ENCODE measurements at places on chromosomes 13 and 19. TPM values are rescaled to one million over a fixed set of nuclear protein-coding genes. Genes with fewer than 3 reads are reported as not detected.
A peak's percentile ranks its signal among the peaks of the same experiment; 100 is the strongest.

The HIPK4 gene
- total RNA-seq = 0.10 TPM

The ACTMAP gene
- 5.4 TPM for total RNA-seq

The ZNF737 gene
- 17.6 TPM for total RNA-seq

The ZNF729 gene
- not detected for total RNA-seq

The GJB2 gene
- total RNA-seq = not detected

The TDRD12 gene
- total RNA-seq = 0.18 TPM

The PSG6 gene
- not detected for total RNA-seq

The LYL1 gene
- total RNA-seq = not detected

The CD22 gene
- 0.04 TPM for total RNA-seq

The OVOL3 gene
- total RNA-seq = 1.4 TPM

The ZNF549 gene
- 9.1 TPM for total RNA-seq

The WDR88 gene
- total RNA-seq = not detected

The ZNF77 gene
- total RNA-seq = 17.3 TPM

The LILRB3 gene
- 0.71 TPM for total RNA-seq

The CD37 gene
- not detected for total RNA-seq

The ACER1 gene
- total RNA-seq = not detected

The CYP4F8 gene
- total RNA-seq = not detected

The FCGBP gene
- 16.4 TPM for total RNA-seq

DNA sequence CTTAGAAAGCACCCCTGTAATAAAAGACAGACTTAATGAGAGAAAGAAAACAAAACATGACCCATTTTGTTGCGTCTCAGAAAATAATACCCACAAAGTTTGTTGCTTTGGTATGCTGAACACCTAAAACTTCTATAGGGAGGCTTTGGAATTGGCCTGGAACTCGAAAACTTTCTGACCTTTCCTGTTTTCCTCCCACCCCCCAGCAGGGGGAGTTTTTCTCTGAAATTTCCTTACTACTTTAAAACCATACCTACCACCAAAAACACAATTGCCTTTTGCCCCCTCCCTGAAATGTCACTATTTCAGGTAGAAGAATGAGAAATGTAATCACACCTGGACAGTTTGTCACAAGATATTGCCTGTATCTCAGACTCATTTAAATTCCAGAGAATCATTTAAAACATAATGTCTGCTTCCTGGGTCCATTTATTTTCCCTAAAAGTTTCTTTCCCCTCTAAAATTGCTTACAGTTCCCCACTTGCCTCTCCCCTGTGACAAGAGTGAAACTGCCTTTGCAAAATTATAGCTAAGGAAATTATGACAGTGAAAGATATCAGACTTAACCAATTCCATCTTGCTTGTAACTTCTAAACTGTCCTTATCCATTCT lies 2700.2 kb downstream of the PCDH9 start:
- DNase-seq = peak; percentile 13

GRCh38 chr13:114105521-114106225 lies 26.8 kb downstream of the RASA3 start:
- no peak for DNase-seq

DNA sequence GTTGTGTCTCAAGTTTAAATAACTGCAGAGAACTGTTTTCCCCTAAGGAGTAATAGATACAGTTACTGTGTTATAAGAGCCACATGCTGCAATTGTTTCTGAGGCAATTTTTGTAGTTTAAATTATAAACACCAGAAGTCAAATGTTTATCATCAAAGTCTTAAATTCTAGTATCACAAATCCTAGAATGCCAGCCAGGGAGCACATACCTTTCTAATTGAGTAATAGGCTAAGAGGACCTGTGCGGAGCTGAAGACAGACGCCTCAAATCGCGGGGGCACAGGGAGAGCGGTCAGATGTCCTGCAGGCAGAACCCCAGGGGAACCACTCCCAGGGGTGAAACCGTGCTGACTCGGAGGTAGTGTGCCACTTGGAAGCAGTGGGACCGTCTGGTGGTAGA lies 65.2 kb upstream of the TNFRSF19 start:
- DNase-seq = peak; percentile 36

- DNase-seq = no peak
Measured at GRCh38 chr13:62057286-62057685, 641.6 kb upstream of the PCDH20 start.

DNA sequence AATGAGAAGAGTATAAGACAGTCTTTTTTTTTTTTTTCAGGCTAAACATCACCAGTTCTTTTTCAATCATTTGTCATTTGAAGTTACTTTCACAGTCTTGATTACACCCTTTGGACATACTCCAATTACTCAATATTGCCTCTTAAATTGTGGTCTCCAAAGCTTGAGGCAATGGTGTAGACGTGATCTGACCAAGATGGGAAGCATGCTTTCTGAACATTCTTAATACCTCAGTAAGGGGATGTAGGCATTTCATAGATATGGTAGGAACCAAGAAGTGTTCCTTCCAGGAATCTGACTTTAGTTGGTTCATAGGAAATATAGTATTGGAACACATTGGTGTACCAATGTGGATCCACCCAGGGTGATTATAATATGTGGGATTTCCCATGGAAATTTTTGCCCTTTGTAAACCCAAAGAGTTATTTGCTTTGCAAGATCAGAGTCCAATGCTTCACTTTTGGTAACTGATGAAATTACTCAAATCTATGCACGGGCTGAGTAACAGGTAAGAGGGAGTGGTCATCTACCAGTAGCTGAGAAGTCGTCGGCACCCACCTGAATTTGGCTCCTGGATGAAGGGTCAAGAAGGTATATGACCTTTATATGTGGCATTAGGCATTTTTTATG lies 62.2 kb downstream of the ERCC5 start:
- no peak for DNase-seq

DNA sequence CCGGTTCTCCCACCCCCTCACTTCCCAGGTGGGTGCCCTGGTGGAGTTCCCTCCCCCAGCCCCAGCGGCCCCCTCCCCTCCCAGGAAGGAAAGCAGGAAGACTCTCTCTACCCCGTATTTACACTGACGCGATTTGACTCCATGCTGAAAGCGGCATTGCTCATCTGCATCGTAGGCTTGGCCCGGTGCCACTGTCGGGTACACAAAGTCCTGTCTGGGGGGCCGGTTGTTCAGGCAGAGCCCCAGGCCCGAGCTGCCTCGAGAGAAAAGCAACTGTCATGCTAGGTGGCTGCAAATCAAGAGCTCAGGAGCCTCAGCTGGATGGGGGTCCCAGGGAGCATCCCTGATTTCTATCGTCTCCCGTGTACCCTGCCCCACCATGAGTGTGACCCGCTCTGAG lies 14.9 kb downstream of the ADAMTS10 start:
- no peak for DNase-seq

DNA sequence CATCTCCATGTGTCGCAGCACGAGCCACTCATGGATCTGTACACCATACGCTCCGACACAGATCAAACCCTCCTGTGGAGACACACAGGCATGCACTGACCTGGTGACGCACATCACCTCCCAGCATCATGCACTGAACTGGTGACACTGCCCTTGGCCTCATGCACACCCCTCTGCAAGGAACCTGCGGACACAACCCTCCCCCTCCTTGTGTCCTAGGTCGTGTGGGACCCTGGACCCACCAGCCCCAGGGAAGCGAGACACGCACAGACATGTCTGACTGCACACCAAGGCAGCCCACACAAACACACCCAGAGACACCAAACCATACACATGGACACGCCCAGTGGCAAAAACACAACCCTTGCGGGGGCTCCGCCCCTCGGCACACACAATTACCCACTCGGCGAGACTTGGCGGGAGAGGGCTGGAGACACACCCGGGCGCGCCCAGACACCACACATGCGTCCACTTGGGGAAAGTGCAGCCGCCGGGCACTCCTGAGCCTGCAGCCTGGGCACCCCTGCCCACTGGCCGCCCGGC lies 2.0 kb upstream of the KCNN4 start:
- no peak for DNase-seq

- no peak for DNase-seq
Measured at GRCh38 chr19:7934766-7935165, 8.7 kb downstream of the TIMM44 start.

GRCh38 chr19:32343550-32344262 lies 1.7 kb upstream of the ZNF507 start:
- no peak for DNase-seq

- DNase-seq = no peak
Measured at GRCh38 chr13:99256709-99257108, 1.5 kb downstream of the GPR18 start.

- DNase-seq = no peak
Measured at GRCh38 chr13:113528813-113529180, 38.3 kb upstream of the DCUN1D2 start.

- no peak for DNase-seq
Measured at GRCh38 chr19:38049105-38049649, 142.2 kb downstream of the SIPA1L3 start.

GRCh38 chr13:110310541-110311442 lies 3.7 kb downstream of the COL4A2 start:
- DNase-seq = no peak

GRCh38 chr13:81606074-81606473 lies 1265.1 kb upstream of the SPRY2 start:
- DNase-seq = no peak

DNA sequence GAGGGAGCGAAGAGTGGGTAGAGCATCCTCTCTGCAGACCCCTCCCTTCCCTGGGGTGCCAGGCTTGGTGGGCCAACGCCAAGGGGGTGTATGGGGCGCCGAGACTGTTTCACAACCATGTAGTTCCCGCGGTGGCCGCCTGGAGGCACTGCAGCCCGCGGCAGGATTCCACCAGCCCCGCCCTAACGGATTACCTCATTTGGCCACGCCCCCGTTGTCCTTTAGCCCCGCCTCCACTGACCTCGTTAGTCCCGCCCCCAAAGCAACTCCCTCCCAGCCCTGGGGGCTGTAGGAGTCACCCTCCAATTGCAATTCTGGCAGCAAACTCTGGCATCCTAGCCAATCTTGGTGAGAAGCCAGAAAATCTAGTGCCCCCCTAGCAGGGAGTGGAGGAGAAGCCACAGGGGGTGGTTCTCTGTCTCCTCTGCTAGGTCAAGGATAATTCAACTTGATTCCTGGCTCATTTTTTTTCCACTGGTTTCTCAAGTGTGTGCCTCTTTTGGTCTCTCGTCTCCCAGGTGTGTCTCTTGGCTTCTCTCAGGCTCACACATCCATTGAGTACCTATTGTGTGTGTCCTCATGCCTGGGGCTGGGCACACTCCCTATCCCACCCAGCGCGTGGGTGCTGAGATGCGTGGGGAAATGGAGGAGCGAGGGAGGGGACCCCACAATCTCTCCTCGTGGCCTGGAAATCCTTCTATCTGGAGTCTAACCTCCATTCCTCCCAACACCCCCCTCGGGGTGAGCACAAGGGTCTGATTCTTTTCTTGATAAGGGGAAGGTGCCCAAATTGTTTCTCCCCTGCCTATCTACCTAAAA lies 2.0 kb downstream of the OLFM2 start:
- peak; percentile 73 for DNase-seq

DNA sequence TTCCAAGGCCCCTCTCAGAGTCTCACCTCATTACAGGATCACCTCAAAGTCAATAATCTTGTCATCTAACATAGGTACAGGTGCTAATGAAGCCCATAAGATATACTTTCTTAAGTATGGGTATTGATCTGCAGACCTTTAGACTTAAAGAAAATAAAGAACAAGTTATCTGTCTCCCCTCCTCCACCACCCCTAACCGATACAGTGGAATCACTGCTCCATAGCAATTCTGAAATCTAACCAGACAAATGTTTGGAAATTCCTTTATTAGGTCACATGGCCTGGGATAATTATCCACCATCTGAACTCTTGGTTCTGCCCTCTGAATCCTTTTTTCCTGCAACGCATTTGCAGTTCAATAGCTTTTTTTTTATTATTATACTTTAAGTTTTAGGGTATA lies 4.5 kb upstream of the ZNF470 start:
- DNase-seq = no peak

GRCh38 chr19:17401628-17402027 lies 3.8 kb downstream of the BST2 start:
- DNase-seq = no peak

- DNase-seq = no peak
Measured at GRCh38 chr13:33367171-33367895, 81.8 kb upstream of the STARD13 start.

GRCh38 chr13:84705982-84706710 lies 823.9 kb upstream of the SLITRK1 start:
- DNase-seq = no peak

DNA sequence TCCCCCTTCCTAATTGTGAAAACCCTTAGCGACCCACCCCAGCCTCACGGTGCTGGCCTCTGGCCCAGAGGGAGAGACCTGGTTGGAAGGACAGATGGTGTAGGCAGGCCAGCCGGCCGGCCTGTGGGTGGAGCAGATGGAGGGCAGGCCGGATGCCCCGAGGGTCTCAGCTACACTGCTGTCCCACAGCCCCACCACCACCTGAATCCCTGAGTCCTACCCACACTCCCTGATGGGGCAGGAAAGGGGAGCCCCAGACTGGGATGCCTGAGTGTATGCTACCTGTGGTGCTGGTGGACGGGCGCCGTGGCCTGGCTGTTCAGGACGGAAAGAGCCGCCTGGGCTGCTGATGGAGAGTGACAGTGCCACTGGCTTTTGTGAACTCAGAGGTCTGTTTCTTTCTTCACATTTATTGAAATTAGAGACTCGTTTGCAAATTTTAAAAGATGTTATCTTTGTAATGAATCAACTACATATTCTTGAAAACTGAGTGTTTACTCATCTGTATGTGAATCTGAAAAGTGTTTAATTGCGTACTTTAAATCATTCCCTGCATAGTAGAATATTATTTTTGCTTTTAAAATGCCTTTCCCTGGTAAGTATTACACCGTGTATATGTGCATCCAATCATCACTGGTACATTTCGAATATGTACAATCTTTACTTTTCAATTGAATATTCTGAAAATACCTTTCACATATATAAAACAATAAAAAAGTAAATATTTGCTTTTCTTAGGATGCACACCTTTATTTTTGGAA lies 35.7 kb downstream of the TFDP1 start:
- DNase-seq = no peak

DNA sequence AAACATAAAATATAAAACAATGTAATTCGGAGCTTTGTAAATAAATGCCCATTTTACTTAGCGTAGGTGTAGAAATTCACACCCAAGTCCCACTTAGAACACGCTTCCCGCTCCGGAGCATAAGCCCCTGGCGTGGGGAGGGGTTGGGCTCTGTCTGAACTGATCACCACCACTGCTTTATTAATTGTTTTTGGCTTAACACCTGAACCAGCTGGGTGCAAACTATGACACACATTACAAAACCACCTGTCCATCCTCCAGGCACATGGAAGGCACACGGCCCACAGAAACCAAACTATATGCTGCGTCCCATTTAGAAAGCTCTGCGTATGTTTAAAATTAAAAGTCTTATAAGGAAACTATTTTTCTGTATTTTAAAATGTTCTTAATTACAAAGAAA lies 25.9 kb downstream of the RASA3 start:
- no peak for DNase-seq

- DNase-seq = peak; percentile 77
Measured at GRCh38 chr19:13262450-13262849, 112.2 kb downstream of the IER2 start.

- peak; percentile 41 for DNase-seq
Measured at GRCh38 chr13:114161644-114162532, 17.2 kb upstream of the CFAP97D2 start.
